Ureter (tissue), 1 donor: ENCODE measurements at places on chromosomes 11 and 22. TPM values are rescaled to one million over a fixed set of nuclear protein-coding genes. Genes with fewer than 3 reads are reported as not detected.

DNA sequence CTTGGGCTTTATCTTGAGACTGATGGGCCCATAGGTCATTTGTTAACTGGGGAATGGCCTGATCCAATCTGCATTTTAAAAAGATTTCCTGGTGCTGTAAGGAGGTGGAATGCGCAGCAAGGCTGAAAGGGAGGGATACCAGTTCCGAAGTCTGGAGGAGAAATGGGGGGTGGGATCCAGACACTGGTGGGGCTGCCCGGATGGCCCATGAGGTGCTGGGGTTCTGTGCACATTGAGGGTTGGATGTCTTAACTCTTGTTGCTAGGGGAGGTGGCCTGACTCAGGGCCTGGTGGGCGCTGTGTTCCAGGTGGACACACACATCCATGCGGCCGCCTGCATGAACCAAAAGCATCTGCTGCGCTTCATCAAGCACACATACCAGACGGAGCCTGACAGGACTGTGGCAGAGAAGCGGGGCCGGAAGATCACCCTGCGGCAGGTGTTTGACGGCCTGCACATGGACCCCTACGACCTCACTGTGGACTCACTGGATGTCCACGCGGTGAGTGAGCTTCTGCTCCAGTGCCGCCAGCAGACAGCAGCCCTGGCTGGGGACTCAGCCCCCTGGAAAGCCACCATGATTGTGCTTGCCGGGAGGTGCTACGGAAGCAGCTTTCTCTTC is 38.1 kb downstream of the AMPD3 start:
- no peak for DNase-seq

- no peak for DNase-seq
Observed at GRCh38 chr11:117677729-117678310, 119.2 kb downstream of the DSCAML1 start.

- no peak for DNase-seq
Observed at GRCh38 chr11:76270389-76270788, 64.1 kb upstream of the WNT11 start.

DNA sequence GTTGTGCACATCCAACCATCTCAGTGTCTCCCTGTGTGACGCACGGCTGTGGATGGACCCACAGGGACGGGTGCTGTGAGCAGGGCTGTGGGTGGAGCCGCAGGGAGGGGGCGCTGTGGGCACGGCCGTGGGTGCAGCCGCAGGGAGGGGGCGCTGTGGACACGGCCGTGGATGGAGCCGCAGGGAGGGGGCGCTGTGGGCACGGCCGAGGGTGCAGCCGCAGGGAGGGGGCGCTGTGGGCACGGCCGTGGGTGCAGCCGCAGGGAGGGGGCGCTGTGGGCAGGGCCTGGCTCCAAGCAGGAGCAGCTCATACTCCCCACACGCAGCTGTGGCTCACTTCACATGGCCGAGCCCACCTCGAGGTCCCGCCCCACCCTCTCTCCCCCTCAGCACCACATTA is 6.0 kb upstream of the MAPK11 start:
- DNase-seq = no peak

- DNase-seq = no peak
Observed at GRCh38 chr22:42560781-42561180, 7.0 kb downstream of the SERHL2 start.

DNA sequence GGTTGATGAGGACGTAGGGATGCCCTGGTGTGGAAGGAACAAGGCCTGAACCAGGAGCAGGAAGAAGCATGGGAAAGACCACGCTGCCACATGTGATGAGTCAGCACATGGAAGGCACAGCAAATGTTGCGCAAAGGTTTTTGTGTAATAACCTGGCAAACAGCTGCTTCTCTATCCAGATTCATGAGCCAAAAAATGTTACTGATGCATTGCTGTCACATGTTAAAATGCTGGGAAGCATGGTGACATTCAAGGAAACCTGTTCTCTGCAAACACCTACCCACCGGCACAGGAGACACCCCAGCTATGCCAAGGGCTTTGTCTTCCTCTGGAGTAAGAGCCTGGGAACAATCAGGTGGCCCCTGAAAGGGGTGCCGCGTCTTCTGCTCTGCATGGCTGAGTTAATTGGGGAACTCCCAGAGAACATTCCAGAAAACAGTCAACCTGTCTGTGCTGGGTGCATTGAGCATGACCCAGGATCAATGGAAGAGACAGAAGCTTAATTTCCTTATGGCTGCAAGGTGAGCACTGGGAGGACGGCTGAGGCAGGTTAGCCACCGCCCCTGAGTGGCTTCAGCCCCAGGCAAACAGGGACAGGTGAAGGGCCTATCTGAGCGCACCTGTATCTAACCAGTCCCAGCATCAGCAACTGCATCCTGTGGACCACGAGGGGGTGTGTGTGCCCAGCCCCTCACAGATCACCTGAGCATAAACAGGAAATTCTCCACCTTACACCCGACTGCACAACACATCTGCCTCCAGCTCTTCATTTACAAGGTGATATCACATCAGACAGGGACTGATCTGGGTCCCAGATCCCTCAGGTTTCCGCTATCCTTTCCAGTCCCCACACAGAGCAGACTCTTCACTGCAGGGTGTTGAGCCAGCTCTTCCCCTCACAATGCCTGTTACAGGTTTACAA is 108.4 kb downstream of the GGTLC2 start:
- DNase-seq = peak; percentile 60

DNA sequence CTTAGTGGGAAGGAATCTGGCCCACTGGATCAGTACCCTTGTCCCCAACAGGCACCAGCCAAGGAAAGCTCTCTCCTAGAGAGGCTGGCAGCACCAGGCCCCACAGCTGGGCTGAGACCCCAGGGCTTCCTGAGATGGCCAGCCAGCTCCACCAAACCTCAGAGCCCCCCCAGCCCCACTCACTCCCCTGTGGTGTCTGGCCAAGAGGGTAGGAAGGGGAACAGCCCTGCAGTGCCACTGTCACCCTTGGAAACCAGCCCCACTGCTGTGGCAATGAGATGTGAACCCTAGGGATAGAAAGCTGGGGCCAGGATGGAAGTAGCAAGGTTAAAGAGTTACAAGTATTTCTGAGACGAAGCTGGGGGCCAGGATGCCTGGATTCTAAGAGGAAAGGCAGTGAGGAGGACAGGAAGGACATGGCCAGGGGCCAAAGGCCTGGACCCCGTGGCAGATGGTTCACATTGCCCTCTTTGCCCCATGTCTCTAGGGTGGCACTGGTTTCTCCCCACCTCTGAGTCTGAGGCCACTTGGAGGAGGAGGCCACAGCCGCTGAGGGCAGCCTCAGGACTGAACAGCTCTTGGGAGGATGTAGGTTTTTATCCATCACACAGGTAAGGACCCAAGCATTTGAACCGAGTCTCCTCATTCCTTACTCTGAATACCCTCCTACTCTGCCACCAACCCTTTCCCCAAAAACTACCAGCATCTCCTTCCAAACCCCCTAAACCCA is 28.8 kb downstream of the NRXN2 start:
- no peak for DNase-seq

DNA sequence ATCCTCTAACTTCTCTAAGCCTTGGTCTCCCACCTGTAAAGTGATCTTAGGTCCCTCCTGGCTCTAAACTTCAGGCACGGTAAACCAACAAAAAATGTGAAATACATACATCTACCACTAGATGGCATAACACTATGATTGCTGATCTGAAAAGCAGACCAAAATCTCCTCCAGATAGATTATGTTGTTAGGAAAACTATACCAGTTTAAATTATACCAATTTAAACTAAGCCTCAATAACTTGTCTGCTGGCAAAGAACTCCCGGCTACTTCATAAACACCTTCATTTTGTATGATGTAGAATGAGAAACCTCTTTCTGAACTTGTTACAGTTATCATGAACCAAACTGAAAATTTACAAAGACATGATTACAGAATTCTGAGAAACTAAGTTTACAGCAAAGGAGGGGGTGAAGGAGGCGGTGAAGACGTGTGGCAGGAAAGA is 85.9 kb downstream of the SBF2 start:
- DNase-seq = no peak

TMEM134 gene
- 134 TPM for total RNA-seq

ST14 gene
- 103 TPM for total RNA-seq

ANO3 gene
- 0.55 TPM for total RNA-seq

DAGLA gene
- total RNA-seq = 2.7 TPM

HTR3A gene
- not detected for total RNA-seq

LRRN4CL gene
- 5.0 TPM for total RNA-seq

TMA7B gene
- 0.47 TPM for total RNA-seq

CFAP300 gene
- total RNA-seq = 9.7 TPM
